ENCODE measurements at places on chromosomes 3 and 15.
A peak's percentile ranks its signal among the peaks of the same experiment; 100 is the strongest.

GRCh38 chr3:152037953-152038352 is 164.5 kb downstream of the SUCNR1 start:
- DNase-seq, result no peak

- DNase-seq, result no peak
Observed at GRCh38 chr15:99187936-99188335, 61.4 kb downstream of the TTC23 start.

DNA sequence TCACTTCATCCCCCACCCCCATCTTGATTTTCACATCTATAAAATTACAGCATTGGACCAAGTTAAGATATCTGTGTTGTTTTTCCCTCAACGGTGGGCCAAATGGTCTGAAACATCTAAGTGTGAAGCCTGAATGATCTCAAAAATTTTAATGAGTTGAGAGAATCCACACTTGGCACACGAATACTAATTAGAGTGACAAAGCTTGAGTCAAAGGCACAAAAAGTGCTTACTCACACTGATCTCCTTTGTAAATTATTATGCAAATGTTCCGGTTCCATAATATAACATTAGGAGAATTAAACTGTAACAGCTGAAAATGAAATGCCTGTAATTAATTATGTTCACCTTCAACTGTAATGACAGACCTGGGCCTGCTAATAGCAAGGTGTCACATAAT is 33.6 kb downstream of the GPR176 start:
- no peak for DNase-seq

GRCh38 chr3:65597952-65598413 is 440.7 kb downstream of the MAGI1 start:
- DNase-seq, result no peak

DNA sequence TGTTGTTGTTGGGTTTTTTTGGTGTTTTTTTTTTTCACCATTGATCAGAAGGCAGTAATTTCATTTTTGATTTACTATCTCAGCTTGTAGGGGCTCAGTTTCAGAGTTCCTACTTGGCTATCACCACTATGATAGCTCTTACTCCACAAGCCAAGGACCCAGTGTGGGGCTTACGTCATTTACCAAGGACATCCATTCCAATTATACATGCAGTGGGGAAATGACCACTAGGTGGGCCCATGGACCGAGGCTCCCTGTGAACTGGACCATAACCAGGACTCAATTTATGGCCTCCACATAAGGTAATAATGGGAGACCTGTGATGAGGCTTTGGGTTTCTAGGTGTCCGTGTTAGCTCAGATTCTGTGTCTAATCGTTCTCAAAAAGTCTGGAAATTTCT is 67.5 kb upstream of the CACNA1D start:
- DNase-seq, result no peak

DNA sequence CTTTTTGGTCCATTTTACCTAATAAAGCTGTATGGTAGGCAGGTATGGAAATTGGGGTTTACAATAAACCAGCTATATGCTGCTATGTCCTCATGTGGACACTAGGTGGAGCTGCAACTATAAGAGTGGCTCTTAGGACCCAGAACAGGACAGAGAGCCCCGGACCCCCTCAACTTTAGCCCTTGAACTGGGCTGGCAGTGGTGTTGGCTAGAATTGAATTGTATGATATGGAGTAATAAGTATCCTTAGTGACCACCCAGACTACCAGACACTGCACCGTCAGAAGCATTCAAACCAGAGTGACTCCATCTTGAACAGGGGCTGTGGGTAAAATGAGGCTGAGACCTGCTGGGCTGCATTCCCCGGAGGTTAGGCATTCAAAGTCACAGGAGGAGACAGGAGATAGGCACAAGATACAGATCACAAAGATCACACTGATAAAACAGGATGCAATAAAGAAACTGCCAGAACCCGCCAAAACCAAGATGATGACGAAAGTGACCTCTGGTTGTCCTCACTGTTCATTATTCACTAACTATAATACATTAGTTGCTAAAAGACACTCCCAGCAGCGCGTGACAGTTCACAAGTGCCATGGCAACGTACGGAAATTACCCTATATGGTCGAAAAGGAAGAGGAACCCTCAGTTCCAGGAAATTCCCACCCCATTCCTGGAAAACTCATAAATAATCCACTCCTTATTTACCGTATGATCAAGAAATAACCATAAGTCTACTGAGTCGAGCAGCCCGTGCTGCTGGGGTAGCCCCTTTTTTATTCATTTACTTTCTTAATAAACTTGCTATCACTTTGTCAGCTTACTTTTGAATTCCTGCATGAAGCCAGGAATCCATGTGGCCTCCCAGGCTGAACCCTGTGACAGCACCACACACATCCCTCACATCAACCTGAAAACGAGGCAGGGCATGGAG is 68.7 kb upstream of the BLM start:
- DNase-seq, result peak; percentile 80

- DNase-seq, result no peak
Observed at GRCh38 chr3:124888482-124889441, 1.6 kb upstream of the ITGB5 start.

DNA sequence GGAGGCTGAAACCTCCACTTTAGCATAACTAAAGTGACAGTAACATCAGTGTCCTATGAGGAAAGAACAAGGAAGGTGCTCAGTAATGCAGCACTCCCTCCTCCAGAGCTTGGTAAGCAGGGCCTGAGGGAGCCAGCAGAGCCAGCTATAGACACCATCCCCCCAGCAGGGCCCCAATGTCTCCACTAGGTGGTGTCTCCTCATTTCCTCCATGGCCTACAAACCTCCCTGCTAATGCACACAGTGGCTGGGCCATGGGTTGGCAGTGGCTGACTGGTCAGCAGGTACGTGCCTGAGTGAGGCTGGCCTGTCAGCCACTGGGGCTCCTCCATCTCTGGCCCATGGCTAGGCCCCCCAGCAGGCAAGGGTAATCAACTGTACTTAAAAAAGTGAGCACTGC is 13.6 kb downstream of the MRPS25 start:
- DNase-seq, result peak; percentile 53

- no peak for DNase-seq
Observed at GRCh38 chr3:116951610-116952009, 242.0 kb downstream of the TUSC7 start.

GRCh38 chr3:141178026-141178425 is 53.6 kb upstream of the PXYLP1 start:
- DNase-seq, result no peak

GRCh38 chr3:45582430-45582829 is 12.1 kb upstream of the LIMD1 start:
- no peak for DNase-seq

DNA sequence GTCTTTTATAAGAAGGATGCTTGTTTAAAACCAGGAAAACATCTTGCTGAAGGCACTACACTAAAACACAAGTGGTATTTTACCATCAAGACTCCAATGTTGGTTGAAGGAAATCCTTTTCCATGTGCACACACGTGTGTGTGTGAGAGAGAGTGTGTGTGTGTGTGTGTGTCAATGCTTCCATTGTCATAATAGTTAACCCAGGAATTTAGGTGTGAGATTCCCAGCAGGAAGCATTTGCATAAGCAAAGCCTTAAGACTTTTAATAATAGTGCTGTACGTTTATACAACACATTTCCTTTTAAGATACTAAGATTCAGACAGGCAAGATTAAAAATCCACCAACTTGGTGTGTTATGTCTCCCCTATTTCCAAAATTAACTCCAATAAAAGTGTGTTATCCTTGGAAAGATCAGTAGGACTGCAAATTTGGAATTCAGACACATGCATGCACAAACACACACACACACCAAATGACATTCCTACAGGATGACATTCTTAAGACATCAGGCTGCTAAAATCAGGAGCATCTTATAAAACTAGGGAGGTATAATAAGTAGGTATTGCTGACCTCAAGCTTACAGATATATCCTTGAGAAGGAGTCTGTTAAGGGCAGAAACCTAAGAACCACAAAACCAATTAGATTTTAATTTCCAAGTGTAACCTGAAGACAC is 18.3 kb downstream of the LMCD1 start:
- DNase-seq, result no peak

DNA sequence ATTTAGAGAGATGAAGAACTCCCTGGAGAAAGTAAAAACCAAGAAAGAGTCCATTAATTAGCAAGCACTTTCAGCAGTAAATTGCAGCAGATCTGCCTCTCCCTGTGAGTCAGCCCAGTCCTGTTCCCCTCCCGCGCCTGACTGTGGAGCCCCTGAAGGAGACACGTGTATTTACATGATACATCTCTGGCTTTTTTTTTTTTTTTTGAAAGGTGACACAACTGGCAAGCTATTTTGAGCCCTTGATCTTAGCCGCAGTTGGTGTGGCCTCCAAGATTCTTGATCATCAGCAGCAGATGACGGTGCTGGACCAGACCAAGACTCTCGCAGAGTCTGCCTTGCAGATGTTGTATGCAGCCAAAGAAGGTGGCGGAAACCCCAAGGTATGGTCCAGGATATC is 271.8 kb upstream of the TPM1 start:
- no peak for DNase-seq

- DNase-seq, result no peak
Observed at GRCh38 chr3:156360963-156361362, 194.0 kb downstream of the SSR3 start.

- DNase-seq, result no peak
Observed at GRCh38 chr3:9664119-9664751, 14.9 kb downstream of the MTMR14 start.

GRCh38 chr3:146498002-146498736 is 28.8 kb upstream of the PLSCR2 start:
- no peak for DNase-seq

- no peak for DNase-seq
Observed at GRCh38 chr3:155208183-155208800, 85.2 kb downstream of the STRIT1 start.

DNA sequence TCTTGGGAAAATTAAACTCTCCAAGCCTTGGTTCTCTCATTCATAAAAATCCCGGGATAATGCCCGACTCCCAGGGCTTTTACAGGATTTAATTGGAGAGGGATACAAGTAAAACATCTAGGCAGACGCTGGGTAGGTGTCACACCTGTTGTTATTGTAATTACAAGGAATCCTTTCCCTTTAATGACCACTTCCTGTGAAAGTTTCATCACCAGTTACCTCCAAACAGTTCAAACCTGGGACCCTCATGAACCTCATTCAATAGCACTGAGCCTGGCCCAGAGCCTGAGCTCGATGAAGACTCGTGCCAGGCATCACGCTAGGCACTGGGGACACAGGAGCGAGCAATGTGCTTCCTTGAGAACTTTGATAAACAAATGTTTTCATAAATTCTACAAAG is 2.1 kb upstream of the RYK start:
- DNase-seq, result no peak

DNA sequence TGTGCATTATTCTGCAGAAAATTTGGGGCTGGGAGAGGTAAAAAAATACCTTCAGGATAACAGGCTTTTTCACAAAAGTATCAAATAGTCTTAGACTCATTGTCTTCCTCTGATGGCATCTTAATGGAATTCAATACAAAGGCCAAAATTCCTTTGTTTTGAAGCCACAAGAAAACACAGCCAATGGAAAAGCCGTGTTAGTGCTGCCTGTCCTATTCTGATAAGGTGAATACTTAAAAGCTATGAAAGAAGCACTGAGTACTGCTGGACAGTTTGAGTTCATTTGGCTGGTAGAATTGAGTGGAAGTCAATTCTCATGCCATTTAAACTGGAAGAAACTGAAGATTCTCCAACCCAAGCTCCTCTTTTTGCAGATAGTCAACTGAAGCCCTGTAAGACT is 395.3 kb upstream of the TPRG1 start:
- DNase-seq, result no peak

GRCh38 chr3:186990878-186991308 is 60.6 kb downstream of the ST6GAL1 start:
- DNase-seq, result no peak

- peak; percentile 68 for DNase-seq
Observed at GRCh38 chr15:78989701-78990240, 44.9 kb upstream of the CTSH start.

DNA sequence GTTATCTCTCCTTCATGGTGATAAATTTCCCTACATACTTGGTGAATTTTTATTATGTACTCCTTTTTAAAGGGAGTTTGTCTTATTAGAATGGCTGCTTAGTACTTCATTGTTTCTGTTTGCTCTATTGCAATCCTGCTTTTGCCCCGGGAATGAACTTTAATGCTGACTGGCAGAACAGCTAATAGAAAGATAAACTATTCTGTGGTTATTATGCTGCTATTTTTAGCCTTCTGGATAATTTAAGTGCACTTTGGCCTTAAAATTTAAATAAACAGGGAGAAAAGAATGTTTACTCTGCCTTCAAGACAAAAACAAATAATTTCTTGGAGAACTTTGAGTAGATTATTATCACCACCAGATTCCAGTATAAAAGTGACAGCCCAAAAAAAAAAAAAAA is 413.8 kb upstream of the CCDC54 start:
- DNase-seq, result no peak

DNA sequence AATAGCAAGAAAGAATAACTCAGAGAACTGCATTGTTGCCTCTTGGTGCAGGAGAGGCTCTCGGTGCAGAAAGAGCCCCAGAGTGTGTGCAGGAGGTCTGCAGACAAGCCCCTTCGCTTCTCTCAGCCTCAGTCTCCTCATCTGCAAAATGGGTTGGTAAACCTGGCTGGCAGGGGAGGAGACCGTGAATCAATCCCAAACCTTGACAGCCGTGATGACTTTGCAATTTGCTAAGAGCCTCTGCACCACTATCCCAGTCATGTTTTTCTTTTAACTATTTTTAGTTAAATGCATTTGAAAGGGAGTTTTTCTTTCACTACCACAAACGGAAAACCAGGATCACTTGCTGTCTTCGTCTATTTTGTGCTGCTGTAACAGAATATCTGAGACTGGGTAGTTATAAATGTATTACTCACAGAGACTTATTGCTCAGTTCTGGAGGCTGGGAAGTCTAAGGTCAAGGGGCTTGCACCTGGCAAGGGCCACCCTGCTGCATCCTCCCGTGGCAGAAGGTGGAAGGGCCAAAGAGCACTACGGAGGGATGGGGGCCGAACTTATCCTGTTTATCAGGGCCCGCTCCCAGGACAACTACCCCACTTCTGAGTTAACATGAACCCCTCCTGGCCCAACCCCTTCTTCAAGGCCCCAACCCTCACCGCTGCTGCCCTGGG is 14.2 kb upstream of the IQSEC1 start:
- DNase-seq, result no peak

GRCh38 chr15:28026764-28027713 is 72.1 kb downstream of the OCA2 start:
- DNase-seq, result no peak

DNA sequence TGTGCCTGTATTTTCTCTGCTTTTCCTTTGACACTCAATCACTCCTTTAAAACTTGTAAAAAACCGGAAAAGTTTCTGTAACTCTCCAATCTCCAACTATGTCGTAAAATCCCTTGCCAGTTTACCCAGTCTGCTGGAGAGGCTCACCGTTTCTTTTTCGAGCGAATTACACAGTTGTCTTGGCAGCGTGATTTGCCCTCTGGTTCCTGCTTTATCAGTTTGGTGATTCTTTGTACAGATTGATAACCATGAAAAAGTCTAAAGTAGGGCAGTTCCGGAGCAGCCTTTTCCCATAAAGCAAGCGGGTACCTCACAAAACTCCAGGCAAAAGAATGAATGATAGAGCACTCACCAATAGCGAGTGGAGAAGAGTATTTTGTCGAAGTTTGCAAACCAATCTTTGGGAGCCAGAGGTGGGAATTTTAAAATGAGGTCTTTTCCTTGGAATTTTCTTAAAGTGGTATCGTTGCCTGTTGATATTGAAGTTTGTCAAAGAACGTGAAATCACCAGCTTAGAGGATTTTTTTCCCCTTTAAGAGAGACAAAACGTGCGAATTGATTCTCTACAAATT is at the start of gene TTC23:
Gene TTC23, minus strand, starts transcription at position 312 of the 572 bp plus-strand sequence. CDS start 20,869 bp downstream, outside the sequence.
- no peak for DNase-seq

All from lower lobe of right lung (tissue), 2 donors.